Astrocyte of the hippocampus (primary cell): ENCODE measurements at places on chromosomes 3 and 15.
A peak's percentile ranks its signal among the peaks of the same experiment; 100 is the strongest.

- no peak for DNase-seq
Observed at GRCh38 chr15:79440355-79440908, 8.3 kb downstream of the MINAR1 start.

- DNase-seq, result no peak
Observed at GRCh38 chr3:37896827-37897226, 35.1 kb downstream of the CTDSPL start.

- peak; percentile 24 for DNase-seq
Observed at GRCh38 chr3:15820911-15821310, 23.1 kb upstream of the ANKRD28 start.

DNA sequence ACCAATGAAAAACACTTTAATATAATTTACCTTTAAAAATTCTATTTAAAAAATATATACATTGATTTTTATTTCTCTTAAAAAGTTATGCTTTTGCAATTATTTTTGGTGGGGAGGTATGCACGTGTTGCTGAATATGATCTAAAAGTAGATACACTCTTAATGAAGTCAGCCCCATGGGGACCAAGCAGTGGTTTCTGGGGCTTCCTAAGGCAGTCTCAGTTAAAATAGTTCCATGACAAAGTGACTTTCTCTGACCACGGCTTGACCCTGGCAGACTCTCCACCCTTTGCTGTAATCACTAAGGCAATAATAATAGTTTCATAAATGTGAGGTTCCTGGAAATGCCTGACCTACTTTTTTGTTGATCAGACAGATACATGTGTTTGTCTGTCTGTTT is 50.4 kb downstream of the CCR4 start:
- DNase-seq, result no peak

DNA sequence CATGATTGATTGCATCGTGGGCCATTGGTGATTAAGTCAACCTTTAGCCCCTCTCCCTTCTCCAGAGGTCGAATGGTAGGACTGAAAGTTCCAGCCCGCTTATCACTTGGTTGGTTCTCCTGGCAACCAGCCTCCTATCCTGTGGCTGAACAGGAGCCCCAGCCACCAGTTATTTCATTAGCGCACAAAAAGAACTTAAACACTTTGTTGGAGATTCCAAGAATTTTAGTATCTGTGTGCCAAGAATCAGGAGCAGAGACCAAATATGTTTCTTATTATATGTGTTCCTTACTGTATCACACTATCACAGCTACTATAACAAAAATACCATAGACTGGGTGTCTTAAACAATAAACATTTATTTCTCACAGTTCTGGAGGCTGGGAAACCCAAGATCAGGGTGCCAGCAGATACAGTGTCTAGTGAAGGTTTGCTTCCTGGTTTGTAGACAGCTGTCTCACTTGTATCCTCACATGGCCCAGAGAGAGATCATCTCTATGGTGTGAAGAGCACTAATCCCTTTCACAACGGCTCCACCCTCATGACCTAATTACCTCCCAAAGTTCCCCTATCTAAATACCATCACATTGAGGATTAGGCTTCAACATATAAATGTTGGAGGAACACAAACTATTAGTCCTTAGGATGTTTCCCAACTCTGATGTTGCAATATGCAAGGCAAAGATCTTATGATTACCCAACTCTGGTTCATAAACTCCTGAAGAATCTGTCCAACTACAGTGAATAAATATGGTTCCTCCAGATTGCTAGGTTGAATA is 30.5 kb upstream of the APH1B start:
- no peak for DNase-seq
